T-helper 17 cell (primary cell): ENCODE measurements at places on chromosomes 1 and 21. TPM values are rescaled to one million over a fixed set of nuclear protein-coding genes. Genes with fewer than 3 reads are reported as not detected.

Gene FAM151A
- not detected for total RNA-seq

Gene PLA2G2A
- total RNA-seq, result not detected

DNA sequence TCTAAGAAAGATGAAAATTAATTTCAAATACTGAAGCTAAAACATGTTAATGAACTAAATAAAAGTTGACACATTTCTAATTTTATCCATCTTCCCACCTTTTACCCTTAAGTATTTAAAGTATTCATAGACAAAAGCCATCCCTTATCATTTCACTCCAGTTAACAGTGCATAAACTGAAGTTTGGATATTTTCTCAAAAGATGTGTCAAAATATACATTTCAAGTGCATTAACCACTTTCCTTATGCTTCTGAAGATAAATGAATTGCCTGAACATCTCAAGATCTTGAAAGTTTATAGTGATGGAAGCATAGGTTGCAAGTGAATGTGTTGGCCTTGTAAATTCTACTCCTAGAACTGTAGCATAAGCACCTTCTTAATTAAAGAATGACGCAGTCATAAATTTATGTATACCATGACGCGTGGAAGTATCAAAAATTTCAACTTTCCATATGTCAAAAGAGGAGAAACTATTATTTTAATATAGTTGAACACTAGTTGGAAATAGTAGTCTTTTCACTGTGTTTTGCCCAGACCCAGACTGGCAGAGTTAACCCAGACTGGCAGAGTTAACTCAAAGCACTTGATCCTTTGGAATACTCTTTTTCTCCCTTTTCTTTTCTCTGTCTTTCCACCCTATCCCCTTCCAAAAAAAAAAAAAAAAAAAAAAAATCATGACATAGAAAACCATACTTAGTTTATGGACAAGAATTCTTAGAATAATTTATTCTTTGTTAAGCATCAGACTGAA lies 282.6 kb upstream of the C1orf105 start:
- no peak overlapping the region for H3K27ac ChIP-seq
- no peak for DNase-seq
- no peaks in the 10 kb centered on the region for H3K4me1 ChIP-seq
- H3K36me3 ChIP-seq, result no peaks in the 10 kb centered on the region

GRCh38 chr1:107058245-107059032 lies 2.0 kb downstream of the PRMT6 start:
- DNase-seq, result no peak
- H3K36me3 ChIP-seq, result peaks cover 3% of the 10 kb centered on the region
- no peaks in the 10 kb centered on the region for H3K27me3 ChIP-seq
- H3K4me3 ChIP-seq, result peak overlapping the region; percentile 99
- H3K27ac ChIP-seq, result peak overlapping the region; percentile 67

- no peaks in the 10 kb centered on the region for H3K27me3 ChIP-seq
- no peaks in the 10 kb centered on the region for H3K36me3 ChIP-seq
- no peak overlapping the region for H3K4me3 ChIP-seq
- no peak for DNase-seq
- H3K27ac ChIP-seq, result no peak overlapping the region
Observed at GRCh38 chr21:20721151-20721550, 277.1 kb upstream of the NCAM2 start.

DNA sequence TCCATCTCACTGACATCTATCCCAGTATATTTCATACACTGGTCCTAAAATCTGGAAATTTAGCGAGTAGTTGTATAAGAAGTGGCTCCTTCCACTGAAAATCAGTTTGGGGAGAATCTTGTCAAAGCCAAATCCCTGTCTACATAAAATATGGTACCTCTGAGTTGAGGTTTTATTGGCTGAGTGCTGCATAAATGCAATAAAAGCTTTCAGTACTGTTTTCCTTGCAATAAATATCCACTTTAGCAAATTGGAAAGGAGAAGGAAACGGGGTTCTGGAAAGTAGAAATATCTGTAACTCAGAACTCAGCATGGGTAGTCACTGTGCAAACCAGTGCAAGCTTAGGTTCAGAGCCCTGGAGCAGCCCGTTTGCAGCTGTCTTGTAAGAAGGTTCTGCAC lies 580.2 kb downstream of the SMYD3 start:
- H3K4me1 ChIP-seq, result no peaks in the 10 kb centered on the region
- no peaks in the 10 kb centered on the region for H3K27me3 ChIP-seq

DNA sequence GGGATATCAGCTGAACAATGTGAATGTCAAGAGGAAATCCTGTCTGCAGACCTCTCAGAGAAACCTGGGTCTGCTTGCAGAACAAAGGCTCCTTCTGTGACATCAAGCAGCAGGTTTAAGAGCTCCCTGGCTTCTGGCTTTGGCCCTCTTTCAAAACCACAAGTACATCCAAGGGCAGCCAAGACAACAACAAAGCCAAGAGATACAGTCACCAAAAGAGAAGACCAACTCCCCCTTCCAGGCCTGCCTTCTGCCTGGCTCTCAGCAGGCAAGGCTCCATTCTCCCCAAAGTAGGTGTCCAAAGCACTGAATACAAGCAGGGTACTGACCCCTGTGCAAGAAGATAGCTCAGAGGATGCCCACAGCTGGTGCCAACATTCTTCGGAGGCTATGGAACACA lies 11.5 kb downstream of the BCAR3 start:
- H3K27ac ChIP-seq, result no peak overlapping the region
- peaks cover 5% of the 10 kb centered on the region for H3K36me3 ChIP-seq
- H3K27me3 ChIP-seq, result peaks cover 6% of the 10 kb centered on the region
- no peak for DNase-seq

GRCh38 chr21:38148046-38148445 lies 108.7 kb upstream of the KCNJ15 start:
- H3K4me3 ChIP-seq, result no peak overlapping the region
- no peaks in the 10 kb centered on the region for H3K4me1 ChIP-seq
- no peaks in the 10 kb centered on the region for H3K36me3 ChIP-seq

- H3K4me3 ChIP-seq, result no peak overlapping the region
- peaks cover 11% of the 10 kb centered on the region for H3K4me1 ChIP-seq
- peaks cover 4% of the 10 kb centered on the region for H3K27me3 ChIP-seq
Observed at GRCh38 chr1:160370561-160371345, 3.9 kb downstream of the NHLH1 start.

DNA sequence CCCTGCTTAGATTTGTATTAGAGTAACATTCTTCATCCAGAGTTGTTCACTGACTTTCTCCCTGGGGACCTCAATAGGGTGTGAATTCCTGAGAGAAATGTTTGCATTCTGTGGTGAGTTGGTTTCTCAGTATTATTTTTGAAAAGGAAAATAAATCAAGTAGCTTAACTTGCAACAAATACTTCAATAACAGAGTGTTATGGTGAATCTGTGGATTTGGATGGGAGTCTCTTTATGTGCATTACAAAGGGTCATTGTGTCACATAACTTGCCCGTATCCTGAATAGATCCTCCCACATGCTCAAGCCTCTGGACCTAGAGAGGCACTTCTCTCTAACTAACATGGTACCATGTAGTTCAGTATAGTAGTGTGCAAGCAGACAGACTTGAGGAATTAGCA lies 68.4 kb upstream of the IPO9 start:
- no peak overlapping the region for H3K27ac ChIP-seq
- DNase-seq, result no peak
- no peaks in the 10 kb centered on the region for H3K36me3 ChIP-seq
- peaks cover under 1% of the 10 kb centered on the region for H3K27me3 ChIP-seq

GRCh38 chr1:209751627-209752231 lies 4.1 kb upstream of the TRAF3IP3 start:
- H3K27ac ChIP-seq, result peak overlapping the region; percentile 98
- DNase-seq, result no peak
- peaks cover 3% of the 10 kb centered on the region for H3K36me3 ChIP-seq
- peaks cover 59% of the 10 kb centered on the region for H3K4me1 ChIP-seq
- no peaks in the 10 kb centered on the region for H3K27me3 ChIP-seq

DNA sequence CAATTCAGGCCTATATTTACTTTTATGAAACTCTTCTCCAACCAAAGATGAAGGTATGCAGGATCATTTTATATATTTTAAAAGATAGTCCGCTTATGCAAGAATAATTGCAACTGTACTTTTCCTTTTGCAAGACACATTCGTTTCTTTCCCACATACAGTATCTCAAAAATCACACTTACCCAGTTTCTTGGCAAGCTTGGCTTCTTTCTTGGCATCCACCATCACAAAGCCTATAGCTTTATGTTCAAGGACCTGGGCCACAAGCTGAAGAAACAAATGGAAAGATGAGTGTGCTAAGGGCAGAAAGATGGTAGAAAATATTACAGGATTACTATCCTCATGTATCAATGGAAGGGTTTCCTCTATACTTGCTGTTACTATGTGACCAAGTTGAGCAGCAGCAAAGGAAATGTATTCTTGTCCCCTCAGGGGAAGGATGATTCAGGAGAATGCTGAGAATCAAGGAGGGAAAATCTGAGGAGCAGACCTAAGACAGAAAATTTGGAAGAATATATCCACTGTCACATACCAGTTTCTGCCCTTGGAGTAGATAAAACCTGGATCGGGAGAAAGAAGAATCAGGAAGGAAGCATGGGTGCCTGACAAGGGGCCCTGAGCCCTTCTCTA lies 23.8 kb downstream of the CASQ2 start:
- H3K27ac ChIP-seq, result no peak overlapping the region
- H3K4me1 ChIP-seq, result no peaks in the 10 kb centered on the region
- H3K36me3 ChIP-seq, result no peaks in the 10 kb centered on the region
- H3K27me3 ChIP-seq, result peaks cover 44% of the 10 kb centered on the region
- no peak for DNase-seq

DNA sequence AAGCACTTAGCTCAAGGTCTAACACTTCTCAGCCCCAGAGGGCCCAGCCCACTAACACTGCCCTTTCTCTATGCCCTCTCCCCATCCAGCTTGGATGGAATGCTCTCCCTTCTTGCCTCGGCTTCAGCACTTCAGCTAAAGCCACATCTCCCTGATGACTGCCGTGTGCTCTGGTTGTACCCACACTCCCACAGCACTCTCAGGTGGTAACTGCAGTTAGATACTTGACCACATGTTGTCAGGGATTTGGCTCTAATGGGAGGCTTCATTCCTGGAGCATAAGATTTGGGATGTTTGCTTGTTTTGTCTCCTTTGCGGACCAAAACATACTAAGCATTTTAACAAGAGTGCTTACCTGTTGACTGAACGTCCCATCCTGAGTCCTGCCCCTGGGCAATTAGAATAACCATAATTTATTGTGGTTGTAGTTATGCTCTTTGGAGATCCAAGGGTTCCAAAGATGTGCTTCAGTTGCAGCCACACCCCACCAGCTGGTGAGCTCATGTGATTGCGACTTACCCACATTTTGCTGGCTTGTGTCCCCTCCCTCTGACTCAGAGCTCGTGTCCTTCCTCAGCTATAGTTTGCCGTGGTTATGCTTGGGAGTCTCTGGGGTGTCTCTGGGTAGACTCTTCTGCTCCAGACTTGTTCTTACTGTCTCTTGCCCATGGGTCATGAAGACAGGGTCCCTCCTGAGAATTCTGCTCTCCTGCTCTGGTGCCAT lies 7.7 kb upstream of the SLC26A9 start:
- no peak overlapping the region for H3K4me3 ChIP-seq
- no peak overlapping the region for H3K27ac ChIP-seq
- peaks cover 6% of the 10 kb centered on the region for H3K4me1 ChIP-seq
- H3K27me3 ChIP-seq, result peaks cover 47% of the 10 kb centered on the region
- H3K36me3 ChIP-seq, result peaks cover 2% of the 10 kb centered on the region

DNA sequence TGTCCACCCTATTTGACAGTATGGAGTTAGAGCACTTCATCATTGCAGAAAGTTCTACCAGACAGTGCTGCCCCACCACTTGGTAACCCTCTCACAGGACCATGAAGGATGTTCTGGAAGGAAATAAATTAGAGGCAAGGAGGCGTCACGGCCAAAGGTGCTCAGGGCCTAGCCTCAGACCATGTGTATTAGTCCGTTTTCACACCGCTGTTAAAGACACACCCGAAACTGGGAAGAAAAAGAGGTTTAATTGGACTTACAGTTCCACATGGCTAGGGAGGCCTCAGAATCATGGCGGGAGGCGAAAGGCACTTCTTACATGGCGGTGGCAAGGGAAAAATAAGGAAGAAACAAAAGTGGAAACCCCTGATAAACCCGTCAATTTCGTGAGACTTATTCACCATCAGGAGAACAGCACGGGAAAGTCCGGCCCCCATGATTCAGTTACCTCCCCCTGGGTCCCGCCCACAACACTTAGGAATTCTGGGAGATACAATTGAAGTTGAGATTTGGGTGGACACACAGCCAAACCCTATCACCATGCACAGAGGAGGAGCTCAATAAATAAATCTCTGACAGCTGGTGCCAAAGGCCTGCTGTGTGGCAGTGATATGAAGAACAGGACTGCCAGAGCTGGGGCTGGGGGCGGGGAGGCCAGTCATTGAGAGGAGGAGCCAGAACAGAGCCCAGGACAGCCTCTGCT lies 75.8 kb downstream of the FHAD1 start:
- no peak overlapping the region for H3K4me3 ChIP-seq
- H3K27me3 ChIP-seq, result peaks cover 12% of the 10 kb centered on the region
- DNase-seq, result no peak
- no peak overlapping the region for H3K27ac ChIP-seq

GRCh38 chr1:237507005-237507404 lies 383.7 kb downstream of the ZP4 start:
- peak overlapping the region; percentile 33 for H3K4me3 ChIP-seq
- DNase-seq, result no peak
- H3K27me3 ChIP-seq, result no peaks in the 10 kb centered on the region
- H3K36me3 ChIP-seq, result no peaks in the 10 kb centered on the region
- peak overlapping the region; percentile 47 for H3K27ac ChIP-seq

GRCh38 chr21:15703932-15704331 lies 25.9 kb upstream of the USP25 start:
- no peaks in the 10 kb centered on the region for H3K4me1 ChIP-seq
- no peaks in the 10 kb centered on the region for H3K36me3 ChIP-seq
- no peak overlapping the region for H3K27ac ChIP-seq
- no peaks in the 10 kb centered on the region for H3K27me3 ChIP-seq
- H3K4me3 ChIP-seq, result no peak overlapping the region
- no peak for DNase-seq

GRCh38 chr1:229786974-229787610 lies 161.0 kb downstream of the URB2 start:
- no peak for DNase-seq
- peaks cover 20% of the 10 kb centered on the region for H3K27me3 ChIP-seq
- peaks cover under 1% of the 10 kb centered on the region for H3K36me3 ChIP-seq
- no peak overlapping the region for H3K4me3 ChIP-seq

DNA sequence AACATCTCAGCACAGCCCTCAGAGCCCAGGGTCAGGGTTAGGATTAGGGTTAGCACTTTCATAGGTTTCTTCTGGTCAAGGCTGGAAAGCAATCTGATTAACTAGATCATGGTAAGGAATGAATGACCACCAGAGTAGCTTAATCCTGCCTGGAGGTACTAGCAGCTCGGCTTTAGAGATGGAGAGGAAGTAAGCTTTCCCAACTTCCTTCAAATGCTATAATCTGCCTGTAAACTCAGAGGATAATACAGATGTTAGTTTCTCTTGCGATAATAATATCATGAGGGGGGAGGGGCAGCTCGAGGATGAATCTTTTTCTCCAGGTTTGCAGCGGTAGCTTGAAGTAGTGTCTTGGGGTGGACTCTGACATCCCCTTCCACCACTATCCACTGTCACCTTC lies 194.9 kb downstream of the HIVEP3 start:
- H3K4me3 ChIP-seq, result no peak overlapping the region
- H3K4me1 ChIP-seq, result peaks cover 47% of the 10 kb centered on the region
- no peaks in the 10 kb centered on the region for H3K36me3 ChIP-seq
- no peak overlapping the region for H3K27ac ChIP-seq
- no peak for DNase-seq
